ENCODE measurements at places on chromosomes 1 and 21.
A peak's percentile ranks its signal among the peaks of the same experiment; 100 is the strongest.

DNA sequence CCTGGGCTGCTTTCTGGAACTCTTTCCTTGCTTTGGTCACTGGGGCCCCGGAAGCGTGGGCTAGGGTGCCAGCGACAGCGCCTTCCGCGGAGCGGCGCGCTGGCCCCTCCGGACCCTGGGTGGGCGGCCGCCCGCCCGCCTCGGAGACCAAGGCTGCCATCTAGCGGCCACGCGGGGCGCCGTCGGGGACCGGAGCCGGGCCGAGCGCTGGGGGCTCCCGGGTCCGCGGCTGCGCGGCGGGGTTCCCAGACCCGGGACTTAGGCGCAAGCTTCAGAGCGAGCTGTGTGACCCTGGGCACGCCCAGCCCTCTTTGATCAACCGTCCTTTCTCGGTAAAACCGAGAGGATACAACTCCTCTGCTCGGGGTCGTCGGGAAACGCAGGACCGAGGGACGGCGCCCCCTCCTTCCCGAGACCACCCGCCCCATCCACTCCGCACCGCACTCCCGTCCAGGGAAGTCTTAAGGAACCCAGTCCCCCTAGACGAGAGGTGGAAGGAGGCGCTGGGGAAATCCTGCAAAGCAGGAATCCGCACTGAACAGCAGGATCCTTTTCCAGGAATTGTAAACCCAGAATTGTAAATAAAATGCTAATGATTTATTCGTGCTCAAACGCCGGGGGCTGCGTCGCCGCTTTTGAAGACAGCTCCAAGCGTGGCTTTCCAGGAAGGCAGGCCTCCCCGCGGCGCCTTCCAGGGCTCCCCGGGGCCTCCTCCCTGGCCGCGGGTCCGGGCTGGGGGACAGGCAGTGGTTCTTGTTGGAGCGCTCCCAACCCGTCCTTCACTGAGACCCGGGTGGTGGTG is 41.2 kb downstream of the RRAGC start:
- DNase-seq: peak; percentile 18

DNA sequence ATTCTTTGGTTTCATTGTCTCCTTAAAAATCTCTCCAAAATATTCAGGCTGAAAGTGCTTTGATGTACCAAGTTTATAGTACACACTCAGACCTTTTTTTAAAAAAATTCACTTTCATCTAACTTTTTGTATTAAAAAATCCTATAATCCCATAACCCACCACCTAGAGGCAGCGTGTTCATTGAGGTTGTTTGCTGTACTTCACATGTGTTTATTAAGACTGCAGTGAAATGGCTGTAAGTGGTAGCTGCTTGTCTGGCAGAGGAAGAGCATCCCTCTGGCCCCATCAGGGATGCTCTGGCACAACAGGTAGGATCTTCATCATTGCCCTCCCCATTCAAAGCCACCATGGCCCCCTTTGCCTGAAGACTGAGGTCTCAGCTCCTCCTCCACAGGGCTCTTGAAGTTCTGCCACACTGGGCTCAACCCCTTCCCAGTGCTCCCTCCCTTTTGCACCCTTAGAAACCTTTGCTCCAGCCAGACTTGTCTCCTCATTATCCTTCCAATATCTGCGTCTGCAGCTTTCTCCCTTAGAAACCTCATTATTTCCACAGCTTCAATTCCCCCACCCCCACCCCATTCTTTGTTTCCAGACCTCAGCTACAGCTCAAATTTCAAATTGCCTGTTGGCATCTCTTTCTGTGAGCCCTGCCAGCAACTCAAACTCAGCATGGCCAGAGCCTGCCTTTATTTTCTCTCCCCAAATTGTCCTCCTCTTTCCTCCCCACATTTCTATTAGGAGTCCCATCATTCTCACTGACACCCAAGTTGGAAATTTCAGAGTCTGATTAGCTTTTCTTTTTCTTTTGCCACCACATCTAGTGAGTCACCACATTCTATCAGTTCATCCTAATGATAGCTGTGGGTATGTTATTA is 369.6 kb upstream of the USP24 start:
- DNase-seq: no peak

GRCh38 chr1:24410750-24411149 is 2.8 kb downstream of the STPG1 start:
- DNase-seq: peak; percentile 18

GRCh38 chr1:22241250-22241649 is 98.4 kb upstream of the WNT4 start:
- DNase-seq: no peak

GRCh38 chr21:38912102-38912629 is 106.4 kb downstream of the ETS2 start:
- no peak for DNase-seq

DNA sequence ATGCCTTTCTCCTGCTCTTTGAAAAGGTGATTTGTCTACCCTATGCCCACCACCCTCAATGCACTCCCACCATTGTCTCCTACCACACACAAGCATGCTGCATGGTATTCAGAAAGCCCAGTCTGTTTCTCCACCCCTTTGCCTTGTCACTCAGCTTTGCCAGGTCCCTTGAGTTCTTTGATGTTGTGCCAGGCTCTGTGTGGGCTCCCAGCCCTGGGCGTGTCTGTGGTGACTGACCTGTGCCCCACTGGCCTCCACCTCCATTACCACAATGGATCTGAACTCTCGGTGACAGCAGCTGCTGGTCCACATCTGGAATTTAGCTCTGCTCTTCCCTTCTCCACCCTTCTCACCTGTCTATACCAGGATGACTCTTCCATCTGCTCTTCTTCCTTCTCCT is 34.9 kb downstream of the ATP2B4 start:
- DNase-seq: no peak
